ENCODE measurements at places on chromosomes 7 and 10.
A peak's percentile ranks its signal among the peaks of the same experiment; 100 is the strongest.

DNA sequence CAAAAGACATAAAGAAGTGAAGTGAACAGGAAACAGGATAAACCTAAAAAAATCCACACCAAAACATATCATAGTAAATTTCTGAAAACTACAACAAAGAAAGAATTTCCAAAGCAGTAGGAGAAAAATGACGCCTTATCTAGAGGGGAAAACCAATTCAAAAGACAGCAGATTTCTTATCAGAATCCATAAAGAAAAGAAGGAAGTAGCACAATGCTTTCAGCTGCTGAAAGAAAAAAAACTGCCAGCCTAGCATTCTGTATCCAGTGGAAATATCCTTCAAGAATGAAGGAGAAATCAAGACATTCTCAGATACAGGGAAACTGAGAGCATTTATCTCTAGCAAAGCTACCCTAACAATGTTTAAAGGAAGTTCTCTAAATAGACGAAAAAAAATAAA lies 37.8 kb downstream of the PDLIM1 start:
- no peak for DNase-seq

- DNase-seq, result no peak
Measured at GRCh38 chr7:139897422-139898090, 68.5 kb downstream of the TBXAS1 start.

DNA sequence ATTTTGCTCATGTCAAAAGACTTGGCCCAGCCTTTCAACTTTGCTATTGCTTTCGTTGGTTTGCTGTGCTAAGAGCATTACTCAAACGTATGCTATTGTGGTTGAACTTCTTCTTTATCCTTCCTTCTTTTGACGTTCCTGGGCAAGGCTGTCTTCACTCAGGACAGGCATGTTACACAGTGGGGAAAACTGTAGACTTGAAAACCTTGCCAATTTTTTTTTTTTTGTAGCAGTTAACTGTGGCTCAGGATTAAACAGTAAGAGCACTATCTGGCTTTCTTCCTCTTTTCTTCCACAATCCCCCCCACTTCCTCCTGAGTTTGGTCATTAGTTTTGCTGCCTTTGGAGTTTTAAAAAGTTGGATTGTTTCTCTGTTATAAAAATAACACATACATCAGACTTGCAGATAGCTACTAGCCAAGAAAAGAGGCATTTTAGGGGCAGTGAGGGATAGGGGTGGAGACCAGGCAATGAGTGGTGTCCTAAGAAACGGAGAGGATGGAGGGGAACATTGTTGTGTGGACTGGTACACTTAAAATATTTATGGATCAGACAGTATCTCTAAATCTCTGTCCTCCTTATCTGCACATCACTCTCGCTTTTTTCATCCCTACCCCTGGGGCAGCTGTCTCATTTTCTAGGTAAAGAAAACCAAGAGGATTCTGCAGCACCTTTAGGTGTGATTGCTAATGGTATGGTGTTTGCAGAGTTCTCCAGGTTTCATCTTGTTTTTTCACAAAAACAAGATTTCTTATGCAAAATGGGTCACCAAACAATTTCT lies 181.7 kb downstream of the LRMDA start:
- DNase-seq, result peak; percentile 86

GRCh38 chr10:132309471-132309865 lies 1.7 kb upstream of the STK32C start:
- DNase-seq, result no peak

DNA sequence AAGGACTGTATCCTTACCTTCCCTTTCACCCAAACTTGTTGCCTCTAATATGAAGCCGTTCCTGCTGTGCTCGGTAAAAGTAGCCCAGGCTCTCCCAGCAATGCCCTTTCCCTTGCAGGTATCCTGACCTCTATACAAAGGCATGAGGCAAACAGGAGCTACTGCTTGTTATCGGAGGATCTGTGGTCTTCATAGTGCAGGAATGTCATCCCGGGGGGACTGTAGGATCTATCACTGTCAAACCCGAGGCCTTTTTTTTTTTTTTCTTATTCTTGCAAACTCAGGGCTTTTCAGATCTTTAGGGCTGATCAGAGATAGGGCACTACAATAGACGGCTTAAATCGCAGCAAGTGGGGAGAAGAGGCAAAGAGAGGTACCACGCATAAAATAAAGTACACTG lies 1206.6 kb downstream of the TYW1 start:
- DNase-seq, result no peak

GRCh38 chr7:2958416-2959102 lies 85.1 kb downstream of the CARD11 start:
- DNase-seq, result no peak

DNA sequence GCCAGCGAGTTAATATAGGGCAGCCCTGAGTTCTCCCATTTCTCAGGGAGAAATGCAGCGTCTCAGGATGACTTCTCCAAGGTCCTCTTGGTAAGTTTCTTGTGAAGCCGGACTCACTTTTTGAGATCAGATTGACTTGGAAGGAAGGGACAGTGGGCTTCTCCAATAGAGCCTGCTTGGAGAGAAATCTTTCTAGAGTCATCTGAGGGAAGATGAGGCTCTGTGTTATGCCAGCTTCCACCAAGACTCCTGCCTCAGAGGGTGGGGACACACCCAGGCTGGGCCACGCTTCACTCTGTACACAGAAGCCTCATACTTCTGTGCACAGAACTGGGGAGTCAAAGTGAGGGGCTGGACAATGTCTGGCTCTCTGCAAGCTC lies 5.6 kb downstream of the C10orf105 start:
- DNase-seq, result no peak

- peak; percentile 82 for DNase-seq
Measured at GRCh38 chr7:137006293-137006692, 137.8 kb downstream of the CHRM2 start.

- DNase-seq, result no peak
Measured at GRCh38 chr7:158419238-158419785, 168.3 kb downstream of the PTPRN2 start.

- DNase-seq, result no peak
Measured at GRCh38 chr7:34333925-34334324, 324.1 kb upstream of the NPSR1 start.

DNA sequence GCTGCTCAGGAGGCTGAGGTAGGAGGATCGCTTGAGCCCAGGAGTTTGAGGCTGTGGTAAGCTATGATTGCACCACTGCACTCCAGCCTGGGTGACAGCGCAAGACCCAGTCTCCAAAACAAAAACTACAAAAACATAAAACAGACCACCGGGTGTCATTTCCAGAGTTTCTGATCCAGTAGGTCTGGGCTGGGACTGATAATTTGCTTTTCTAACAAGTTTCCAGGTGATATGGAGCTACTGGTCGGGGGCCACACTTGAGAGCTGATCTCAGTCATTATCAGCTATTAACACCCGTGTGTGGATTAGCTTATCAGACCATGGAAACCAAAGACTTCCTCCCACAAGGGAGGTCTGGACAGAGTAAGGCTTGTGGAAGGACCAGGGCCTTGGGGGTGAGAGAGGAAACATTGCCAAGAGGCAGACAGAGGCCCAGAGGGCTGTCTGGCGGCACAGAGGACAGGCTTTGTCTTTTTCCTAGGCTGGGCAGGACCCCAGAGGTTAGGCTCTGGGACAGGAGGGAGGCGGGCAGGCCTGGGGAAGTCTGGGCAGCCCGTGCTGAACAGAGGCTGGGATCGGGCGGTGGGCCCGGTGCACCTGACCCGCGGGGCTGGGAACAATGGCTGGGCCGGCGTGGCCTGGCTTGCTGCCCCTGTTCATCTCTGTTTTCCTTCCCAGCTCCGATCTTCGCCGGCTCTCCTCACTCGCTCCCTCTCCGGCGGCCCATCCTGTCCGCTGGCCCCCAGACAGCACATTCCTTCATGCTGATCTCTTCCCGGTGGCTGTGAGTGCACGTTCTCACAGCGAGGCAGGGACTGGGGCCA lies 25.2 kb downstream of the TMEM270 start:
- DNase-seq, result peak; percentile 95

DNA sequence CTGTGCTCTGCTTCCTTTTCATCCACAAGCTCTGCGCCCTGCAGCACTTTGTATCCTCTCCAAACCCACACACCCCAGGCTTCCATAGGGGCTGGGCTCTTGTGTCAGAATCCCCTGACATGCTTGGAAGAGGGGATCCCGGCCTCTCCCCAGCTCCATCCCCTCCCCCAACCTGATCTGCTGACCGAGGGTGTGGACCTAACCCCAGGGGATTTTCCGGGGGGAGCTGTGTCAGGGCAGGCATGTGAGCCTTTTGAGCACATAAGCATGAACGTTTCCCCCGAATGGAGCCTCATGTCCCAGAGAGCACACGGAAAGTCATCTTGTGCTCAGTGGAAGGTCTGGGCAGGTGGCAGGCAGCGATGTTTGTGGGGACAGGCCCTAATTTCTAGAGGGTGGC lies 17.7 kb downstream of the GPR26 start:
- DNase-seq, result no peak
